ENCODE measurements at places on chromosomes 7 and 10.

DNA sequence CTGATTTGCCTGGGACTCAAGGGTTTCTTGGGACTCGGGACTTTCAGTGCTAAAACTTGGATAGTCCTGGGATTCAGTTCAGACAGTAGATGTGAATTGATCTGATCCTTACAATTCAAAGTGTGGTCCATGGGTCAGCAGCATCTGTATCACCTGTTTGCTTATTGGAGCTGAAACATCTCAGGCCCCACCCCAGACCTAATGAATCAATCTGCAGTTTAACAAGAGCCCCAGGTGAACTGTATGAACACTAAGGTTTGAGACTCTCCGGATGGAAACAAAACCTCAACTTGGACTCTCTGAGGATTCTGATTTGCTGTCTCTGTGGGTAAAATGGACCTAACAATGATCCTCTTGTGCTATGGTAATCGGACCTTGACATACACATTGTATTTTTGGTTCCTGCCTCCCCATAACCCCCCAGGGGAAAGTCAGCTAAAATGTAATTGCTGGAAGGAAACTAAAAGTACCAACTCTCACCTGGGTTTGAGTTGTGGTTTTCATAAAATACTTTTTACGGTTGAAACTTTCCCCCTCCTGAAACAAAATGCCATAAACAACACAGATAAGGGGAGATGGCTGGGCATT lies 11.7 kb downstream of the CYP26A1 start:
- no peak for DNase-seq

DNA sequence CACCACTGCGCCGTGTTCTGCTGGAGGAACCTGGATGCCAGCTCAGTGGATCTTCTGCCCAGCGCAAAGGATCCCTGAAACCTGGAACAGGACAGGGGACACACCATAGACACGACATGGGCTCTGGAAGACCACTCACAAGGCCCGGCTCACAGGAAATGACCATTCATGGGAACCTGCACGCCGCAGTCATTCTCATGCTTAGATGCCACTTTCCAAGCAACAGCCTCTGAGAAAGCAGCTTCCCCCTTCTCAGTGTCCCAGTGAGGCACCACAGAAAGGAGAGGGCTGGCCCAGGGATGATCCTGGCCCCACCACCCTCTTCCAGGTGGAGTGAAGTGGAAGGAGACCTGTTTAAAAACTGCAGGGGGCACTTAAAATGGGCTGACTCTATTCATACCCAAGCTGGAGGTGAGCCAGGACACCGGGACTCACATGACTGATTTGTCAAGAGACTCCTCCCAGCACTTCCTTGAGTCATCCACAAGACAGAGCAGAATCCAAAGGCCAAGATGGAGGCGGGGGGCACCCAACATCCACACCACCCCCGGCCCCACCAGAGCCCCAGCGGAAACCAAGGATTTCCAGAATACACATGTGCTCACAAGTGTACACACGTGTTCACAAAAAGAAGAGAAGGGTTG lies 11.2 kb downstream of the CTBP2 start:
- no peak for DNase-seq

GRCh38 chr7:93367254-93367653 lies 135.1 kb downstream of the VPS50 start:
- no peak for DNase-seq

DNA sequence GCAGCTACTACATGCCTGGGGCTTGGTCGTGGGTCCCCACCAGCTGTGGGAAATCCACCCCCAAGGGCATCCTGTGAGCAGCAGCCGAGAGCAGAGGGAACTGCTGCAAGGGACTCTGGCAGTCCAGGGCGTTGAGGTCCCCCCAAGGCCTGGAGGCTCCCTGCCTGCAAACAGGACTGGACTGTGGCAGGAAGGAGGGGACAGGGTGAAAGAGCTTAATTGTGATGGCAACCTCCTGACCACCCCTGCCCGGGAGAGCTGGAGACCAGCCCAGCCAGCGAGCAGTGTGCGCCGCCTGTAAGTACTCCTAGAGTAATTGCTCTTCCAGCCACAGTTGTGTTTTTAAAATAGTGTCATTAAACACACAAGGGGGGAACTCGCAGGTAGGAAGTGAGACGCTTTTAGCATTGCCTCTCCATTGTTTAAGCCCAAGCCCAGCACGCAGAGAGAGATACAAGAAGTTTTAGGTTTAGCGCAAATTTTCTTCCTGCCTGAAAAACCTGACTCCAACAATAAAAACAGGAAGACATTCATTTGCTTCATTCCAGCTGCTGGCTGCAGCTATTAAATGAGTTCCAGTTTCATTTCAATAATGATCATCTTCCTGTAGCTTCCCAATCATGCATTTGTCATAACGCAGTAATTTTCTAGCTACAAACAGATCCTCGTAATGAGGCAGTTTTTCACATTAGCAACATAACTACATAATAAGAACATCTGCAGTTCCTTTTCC lies 111.1 kb downstream of the EBF3 start:
- DNase-seq, result no peak

DNA sequence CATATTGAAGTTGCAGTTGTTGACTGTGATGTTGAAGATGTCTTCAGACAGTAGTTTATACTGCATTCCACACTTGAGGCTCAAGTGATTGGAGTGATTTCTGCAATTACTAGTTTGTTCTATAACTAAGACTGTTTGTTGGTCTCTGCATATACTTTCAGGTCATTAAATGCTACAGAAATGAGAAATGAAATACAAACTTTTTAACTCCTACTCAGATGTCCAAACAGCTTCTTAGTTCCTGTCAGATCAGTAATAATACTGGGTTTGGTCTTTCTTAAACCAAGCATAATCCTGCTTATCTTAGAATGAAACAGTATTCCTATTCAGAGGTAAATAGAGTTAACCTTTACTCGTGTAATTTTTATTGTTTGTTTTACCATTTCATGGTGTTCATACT lies 115.9 kb downstream of the CCNY start:
- DNase-seq, result no peak

DNA sequence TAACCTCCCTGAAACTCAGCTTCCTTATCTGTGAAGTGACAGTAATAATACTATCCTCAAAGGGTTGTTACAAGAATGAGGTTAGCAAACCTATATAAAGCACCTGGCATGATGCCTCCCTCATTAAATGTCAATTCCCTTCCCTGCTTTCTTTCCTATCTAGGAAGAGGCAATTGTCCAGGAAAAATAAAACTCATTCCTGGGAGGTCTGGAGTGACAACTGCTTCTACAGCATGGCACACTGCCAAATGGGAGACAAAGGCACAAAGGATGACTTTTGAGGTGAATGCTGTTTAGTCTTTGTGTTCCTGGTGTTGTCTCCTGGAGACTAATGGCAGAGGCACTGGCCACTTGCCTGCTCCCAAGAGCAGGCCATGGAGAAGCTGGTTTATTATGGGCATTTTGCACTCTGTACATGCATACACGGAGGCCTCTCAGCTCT lies 32.2 kb upstream of the PDE1C start:
- DNase-seq, result no peak

GRCh38 chr7:38704751-38705150 lies 73.6 kb upstream of the AMPH start:
- DNase-seq, result no peak

GRCh38 chr7:138705167-138705566 lies 4.0 kb upstream of the SVOPL start:
- DNase-seq, result no peak

- DNase-seq, result no peak
These were observed 106.2 kb downstream of the TWIST1 start for GRCh38 chr7:19011212-19011611.

- DNase-seq, result no peak
These were observed 27.2 kb downstream of the ANKRD16 start for GRCh38 chr10:5862360-5862961.

DNA sequence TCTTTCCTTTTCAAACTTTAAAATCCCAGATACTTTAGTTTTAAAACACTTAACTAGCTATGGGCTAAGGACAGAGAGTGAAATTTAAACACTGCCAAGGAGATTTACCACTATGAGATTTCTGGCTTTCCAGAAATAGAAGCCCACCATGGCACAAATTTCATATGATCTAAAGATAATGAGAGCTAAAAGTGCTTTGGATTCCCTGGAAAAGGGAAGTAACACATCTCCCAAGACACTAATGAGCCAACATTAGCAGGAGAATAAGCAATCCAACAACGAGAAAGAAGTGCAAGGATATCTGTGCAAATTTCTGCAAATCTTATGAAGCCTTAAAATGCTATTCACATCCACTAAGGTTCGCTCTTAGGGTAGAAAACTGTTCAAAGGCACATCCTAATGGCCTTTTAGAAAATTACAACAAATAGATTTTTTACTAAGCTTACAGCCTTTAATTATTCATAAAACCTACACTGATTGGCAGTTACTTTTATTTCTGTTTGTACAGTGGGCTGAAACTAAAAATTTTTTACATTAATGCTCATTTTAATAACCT lies 100.3 kb downstream of the RAPGEF5 start:
- no peak for DNase-seq

GRCh38 chr10:2970190-2970823 lies 97.0 kb upstream of the PFKP start:
- DNase-seq, result no peak

DNA sequence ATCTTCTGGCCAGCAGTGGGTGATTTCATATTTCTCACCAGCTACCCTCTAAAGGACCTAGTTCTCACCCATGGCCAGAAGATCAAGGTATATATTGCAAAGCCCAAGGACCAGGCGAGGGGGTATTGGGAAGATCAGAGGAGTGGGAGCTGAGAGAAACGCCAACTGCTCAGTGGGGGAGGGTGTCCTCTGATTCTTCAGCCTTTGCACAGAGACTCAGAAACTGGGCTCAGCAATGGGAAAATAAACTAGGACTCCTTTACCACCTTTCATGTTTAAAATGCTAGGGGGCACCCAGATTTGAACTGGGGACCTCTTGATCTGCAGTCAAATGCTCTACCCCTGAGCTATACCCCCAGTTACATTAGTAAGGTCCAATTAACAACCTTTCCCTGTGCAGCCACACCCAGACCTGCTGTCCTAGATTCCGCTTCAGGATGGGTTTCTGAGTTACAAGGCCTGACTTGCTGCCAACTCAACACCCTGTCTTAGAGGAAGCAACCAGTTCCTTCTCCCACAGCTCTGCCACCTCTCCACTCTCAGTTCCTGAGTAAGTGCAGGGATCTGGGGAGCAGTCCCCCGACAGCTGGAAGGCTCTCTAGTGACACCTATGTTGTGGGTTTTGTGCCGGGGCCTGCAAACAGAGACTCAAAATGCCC lies 93.5 kb downstream of the ZNF783 start:
- DNase-seq, result no peak

DNA sequence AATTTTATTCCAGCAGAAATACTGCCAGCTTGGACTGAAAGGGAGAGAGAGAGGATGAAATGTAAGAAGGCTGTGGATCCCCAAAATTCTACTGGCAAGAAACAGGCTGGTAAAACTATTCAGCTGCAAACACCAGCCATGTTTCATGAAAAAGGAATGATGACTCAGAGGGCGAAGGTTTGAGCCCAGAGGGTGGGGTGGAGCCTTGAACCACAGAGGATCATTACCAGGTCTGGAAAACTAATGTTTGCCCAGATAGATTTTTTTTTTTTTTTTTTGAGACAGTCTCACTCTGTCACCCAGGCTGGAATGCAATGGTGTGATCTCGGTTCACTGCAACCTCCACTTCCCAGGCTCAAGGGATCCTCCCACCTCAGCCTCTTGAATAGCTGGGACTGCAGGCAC lies 41.7 kb upstream of the NRF1 start:
- DNase-seq, result peak; percentile 57

GRCh38 chr10:124566981-124567835 lies 105.6 kb downstream of the LHPP start:
- DNase-seq, result no peak

GRCh38 chr7:22447008-22447407 lies 53.0 kb downstream of the STEAP1B start:
- DNase-seq, result no peak

GRCh38 chr7:78473021-78473420 lies 674.4 kb downstream of the PHTF2 start:
- no peak for DNase-seq

GRCh38 chr10:47401874-47402640 lies 18.0 kb upstream of the ZNF488 start:
- no peak for DNase-seq

DNA sequence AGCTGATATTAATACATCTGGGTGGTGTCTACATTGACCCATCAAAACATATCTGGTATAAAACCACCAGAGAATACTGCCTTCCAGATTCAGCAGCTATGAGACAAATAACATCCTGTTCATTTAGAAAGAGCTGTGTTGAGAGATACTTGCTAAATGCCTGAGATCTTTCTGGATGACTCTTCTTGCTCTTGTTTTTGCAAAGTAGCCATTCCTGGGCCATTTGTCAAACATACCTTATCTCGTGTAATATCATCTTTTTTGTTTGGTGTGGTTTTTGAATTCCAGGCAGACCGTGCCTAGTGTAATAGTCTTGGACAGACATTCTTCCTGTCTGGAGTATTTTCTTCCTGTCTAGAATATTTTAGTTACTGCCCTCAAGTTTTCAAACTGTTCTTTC lies 74.7 kb upstream of the PRR15 start:
- peak; percentile 27 for DNase-seq

DNA sequence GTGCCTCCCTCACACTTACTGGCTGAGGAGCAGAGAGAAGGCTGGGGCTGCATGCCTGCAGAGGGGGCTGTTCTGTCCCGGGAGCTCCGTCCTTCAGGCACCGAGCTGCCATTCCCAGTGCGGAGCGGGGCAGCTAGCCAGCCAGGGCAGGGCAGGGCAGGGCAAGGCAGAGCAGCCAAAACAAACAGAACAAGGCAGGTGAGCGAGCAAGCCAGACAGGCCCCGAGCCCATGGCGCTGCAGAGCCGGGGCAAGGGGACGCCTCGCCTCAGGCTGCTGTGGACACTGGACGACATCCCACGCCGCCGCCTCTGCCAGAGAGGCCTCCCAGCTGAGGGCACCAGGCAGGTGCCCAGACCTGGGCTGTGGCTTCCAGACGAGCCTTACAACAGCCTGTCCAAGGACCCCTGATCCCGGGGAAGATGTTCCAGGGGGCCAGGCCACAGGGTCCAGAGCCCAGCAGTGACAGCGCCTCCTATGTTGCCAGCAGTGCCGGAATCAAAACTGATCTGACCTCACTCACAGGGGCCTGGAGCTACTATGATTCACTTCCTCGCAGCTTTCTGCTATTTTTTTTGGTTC lies 8.2 kb upstream of the NDST2 start:
- no peak for DNase-seq
